ENCODE measurements at places on chromosomes 6 and 20.

GRCh38 chr6:22401932-22402331 lies 105.1 kb upstream of the PRL start:
- no peak for DNase-seq

GRCh38 chr20:33812908-33813462 lies 1.8 kb downstream of the CHMP4B start:
- DNase-seq = no peak

- no peak for DNase-seq
Observed at GRCh38 chr6:165871571-165871970, 208.5 kb upstream of the PDE10A start.

- DNase-seq = no peak
Observed at GRCh38 chr20:33239418-33239817, 3.6 kb downstream of the BPIFA1 start.

DNA sequence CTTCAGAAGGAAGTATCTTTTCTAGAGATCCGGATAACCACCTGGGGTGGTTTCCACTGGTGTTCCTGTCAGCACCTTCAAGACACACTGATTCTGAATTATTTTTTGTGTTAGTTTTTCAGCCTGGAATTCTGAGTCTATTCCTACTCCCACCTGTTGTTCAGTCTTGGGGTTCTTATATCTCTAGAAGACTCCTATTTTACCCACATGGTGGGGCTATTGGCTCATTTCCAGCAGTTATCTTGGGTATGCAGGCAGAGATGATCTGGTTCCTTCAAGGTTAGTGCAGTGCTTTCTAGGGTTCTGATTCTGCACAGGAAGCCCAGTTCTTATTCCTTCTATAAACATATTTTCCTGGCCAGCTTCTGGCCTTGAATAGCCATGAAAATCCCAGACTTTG lies 175.6 kb upstream of the PDE7B start:
- no peak for DNase-seq

- DNase-seq = no peak
Observed at GRCh38 chr6:20497216-20498040, 36.8 kb upstream of the CDKAL1 start.

All from activated T-helper 1 cell treated with Interleukin-2 at 50 U/mL for 16 hours (primary cell).